ENCODE measurements at places on chromosomes 16 and 17.

DNA sequence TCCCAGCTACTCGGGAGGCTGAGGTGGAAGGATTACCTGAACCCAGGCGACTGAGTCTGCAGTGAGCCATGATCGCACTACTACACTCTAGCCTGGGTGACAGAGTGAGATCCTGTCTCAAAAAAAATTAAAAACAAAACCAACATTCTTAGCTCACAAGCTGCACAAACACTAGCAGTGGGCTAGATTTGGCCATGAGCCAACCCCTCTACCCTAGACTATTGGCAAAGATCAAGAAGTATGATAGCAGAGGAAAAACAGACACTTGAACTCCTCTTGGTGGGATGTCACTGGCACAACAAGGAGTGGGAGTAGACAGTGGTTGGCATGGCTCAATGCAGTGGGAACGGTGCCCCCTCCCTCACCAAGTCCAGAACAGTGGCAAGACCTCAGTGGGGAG is 19.6 kb upstream of the RIPOR1 start:
- DNase-seq: no peak

DNA sequence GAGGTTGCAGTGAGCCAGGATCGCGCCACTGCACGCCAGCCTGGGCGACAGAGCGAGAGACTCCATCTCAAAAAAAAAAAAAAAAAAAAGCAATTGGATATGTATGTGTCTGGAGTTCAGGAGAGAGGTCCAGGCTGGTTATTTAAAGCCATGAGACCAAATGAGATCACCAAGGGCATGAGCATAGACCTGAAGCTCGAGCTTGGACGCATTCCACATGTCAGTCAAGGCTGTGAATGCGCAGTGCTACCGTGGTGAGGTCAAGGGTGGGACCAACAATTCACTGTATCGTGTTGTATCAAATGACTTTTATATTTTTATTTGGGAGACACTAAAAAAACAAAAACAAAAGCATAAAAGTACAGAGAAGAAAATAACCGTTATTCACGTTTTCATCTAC is 29.1 kb upstream of the SPNS2 start:
- no peak for DNase-seq

- no peak for DNase-seq
These were observed 56.9 kb upstream of the ALDH3A1 start for GRCh38 chr17:19805006-19805405.

DNA sequence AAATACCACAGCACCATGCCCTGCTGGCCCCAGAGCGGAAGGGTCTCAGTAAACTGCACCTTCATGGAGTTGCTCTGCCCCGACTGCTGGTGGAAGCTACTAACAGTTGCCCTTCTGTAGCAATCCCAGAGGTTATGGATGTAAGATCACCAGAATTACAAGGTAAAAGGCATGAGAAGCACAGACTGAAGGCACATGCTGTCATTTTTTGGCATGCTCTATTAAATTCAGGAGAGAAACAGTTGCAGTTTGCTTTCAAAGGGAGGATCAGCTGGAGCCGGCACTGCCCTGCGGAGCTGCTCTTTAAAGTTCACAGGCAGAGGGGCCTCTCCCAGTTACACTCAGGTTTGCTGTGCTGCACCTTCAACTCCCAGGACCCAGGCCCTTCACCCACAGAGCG is 19.2 kb downstream of the NPRL3 start:
- no peak for DNase-seq

- no peak for DNase-seq
These were observed 950.8 kb upstream of the GOT2 start for GRCh38 chr16:59684911-59685310.

DNA sequence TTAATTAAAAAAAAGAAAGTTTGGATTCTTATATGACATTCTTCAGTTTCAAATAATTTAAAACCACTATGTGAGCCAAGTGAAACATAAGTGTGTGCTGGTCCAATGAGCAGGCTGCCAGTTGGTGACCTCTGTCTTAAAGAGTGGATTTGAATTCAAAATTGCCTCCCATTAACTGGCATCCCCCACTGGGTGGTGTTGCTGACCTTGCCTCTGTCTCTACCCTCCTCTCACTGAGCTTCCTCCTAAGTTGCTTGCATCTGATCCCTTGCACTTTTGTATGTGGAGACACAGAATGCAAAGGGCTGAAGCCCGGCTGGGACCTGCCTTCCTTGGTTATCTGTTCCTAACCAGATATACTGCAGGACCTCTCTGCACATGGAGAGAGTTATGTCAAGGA is 160.6 kb downstream of the CYLD start:
- no peak for DNase-seq

DNA sequence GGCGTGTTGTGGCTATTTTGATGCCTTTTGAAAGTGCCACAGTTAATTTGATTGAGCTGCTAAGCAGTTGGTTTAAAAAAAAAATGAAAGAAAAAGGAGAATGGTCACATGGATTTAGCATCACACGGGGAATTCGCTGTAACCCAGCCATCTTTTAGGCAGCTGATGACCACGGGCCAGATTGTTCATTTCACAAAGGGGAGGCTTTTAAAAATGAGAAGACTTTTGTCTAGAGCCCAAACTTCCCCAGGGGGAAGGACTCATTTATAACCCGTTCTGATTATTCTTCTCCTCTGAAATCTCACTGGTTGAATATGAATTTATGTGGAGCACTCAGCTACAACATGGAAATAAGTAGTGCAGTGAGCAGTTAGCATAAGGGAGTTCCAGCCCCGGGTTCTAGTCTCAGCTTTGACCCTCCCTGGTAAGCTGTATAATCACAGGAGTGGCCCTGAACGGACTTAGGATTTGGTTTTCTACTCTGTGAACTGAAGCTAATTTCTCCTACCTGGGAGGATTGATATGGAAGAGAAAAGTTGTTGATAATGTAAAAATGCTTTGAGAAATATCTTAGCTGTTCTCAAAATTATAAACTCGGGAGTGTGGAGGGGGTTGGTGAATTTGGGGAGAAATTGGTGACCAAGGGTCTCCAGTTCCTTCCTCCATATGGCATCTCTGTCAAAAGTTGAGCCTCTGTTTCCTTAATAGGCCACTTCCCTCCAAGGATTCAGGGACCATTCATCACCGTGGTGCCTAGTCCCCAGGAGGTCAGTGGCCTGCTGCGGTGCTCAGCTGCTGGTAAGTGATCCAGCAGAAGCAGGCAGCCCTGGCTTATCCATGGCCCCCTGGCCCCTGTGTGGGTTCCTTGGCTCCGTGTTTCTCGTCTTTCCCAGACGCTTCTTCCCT is 76.4 kb upstream of the TBX2 start:
- DNase-seq: no peak

GRCh38 chr16:23902748-23903414 is 67.1 kb downstream of the PRKCB start:
- no peak for DNase-seq

DNA sequence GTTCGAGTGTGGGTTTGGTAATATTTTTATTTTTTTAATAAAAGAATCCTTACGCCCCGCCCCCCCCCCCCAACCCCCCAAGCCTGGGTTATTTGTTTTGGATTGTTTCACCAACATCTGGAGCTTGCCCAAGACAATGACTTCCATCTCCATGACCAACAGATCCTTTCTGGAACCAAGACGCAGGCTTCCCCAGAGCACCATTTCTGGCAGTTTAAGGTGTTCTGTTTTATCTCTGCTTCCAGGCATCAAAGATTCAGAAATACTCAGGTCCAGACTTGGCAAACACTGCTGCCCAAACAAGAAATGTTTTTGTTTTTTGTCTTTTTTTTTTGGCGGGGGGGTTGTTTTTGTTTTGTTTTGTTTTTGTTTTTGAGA is 56.1 kb downstream of the PLXDC1 start:
- no peak for DNase-seq

GRCh38 chr17:61568219-61569072 is 22.6 kb downstream of the NACA2 start:
- DNase-seq: no peak

GRCh38 chr16:61926766-61927165 is 109.5 kb downstream of the CDH8 start:
- peak; percentile 4 for DNase-seq

DNA sequence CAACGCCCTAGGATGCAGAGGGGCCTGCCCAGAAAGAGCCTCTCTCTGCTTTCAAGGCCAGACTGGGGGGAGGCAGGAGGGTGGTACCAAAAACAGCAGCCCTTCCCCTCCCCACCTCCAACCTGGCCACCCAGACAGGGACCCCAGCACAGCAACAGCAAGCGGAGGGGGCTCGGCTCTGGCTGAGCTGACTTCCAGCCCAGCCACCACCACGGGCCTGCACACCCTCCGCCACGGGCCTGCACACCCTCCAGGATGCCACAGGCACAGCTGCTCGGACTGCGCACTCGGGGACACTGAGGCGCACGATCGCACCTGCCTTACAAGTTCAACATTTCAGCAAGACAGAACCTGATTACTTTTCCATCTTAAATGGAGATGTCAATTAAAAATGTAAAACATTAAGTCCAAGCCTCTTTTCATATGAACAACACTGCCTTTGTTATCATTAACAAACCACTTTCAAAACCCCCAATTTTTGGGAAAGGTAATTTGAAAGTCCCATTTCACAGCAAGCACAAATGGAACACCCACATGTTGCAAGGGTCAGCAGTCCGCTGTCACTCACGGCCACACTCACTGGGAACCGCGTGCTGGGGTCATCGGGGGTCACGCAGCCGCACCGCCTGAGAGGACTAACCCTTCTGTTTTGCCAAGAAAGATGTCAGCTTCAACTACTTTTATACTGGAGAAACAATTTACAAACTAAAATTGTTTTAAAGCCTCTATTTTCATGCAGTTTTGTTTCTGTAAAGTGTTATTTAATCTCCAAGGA is 76.4 kb downstream of the ANKRD11 start:
- DNase-seq: no peak

- DNase-seq: no peak
These were observed 192.7 kb downstream of the RPTOR start for GRCh38 chr17:80737106-80738019.

GRCh38 chr17:27380551-27380950 is 75.7 kb upstream of the KSR1 start:
- DNase-seq: no peak

DNA sequence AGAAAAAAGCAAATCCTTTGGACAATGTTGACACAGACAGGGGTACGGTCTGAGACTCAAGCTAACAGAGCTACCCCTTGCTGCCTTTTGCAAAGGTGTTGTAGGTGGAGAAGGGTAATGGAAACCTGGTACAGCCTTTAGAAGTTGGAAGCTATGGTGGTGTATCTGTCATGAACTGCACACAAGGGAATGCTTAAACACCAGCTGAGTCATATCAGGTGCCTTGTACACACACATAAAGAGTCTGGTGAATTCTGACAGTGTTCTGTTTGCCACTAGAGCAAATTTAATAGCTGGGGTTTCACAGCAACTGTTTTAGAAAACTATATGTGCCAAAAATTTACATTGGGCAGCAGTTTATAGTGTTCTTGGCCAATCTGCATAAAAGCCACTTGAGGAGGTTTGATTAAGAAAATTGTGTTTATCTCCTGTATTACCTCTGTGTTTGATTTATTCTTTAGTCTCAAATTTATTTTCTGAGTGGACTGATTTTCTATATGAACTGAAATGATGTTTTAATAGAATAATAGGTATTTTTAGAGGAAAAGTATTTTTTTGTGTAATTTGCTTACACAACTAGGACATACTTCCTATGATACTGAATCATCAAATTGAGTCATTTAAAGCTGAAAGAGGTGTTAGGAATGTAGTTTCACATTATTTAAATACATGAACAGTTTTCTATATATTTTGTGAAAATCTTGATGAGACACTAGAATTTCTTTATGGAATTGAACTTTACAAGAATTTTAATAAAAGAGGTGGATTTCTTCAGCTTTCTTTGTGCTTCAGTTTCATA is 136.9 kb downstream of the MAP2K6 start:
- peak; percentile 21 for DNase-seq

DNA sequence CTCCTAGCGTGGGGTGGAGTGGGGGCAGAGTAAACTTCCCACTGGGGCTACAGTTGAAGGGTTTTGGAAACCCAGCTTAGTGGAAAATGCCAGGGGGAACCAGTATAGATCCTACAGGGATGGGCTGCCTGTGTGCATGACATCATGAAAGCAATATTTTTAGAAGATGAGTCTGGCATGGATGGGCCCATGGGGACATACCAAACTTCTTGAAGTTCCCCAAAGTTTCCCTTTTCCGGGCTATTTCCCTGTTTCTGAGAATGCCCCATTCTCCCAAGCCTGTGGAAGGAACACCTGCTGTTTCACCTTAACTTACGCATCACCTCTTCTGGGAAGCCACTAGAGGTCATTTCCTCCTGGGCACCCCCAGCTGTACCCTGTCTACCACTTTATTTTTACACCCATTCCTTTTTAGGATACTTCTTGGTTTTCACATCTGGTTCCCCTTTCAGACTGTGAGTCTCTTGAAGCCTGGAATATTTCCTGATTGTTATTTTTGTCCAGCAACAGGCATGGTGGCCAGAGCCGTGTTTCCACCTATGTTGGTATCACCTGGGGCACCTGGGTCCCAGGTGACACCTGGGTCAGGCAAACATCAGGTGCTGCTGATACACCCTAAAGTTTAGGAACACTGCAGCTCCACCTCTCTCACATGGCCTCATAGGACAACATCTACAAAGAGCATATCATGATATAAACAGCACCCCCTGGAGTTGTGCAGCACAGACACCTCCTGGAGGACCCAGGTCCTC is 9.8 kb downstream of the SOCS3 start:
- DNase-seq: no peak

DNA sequence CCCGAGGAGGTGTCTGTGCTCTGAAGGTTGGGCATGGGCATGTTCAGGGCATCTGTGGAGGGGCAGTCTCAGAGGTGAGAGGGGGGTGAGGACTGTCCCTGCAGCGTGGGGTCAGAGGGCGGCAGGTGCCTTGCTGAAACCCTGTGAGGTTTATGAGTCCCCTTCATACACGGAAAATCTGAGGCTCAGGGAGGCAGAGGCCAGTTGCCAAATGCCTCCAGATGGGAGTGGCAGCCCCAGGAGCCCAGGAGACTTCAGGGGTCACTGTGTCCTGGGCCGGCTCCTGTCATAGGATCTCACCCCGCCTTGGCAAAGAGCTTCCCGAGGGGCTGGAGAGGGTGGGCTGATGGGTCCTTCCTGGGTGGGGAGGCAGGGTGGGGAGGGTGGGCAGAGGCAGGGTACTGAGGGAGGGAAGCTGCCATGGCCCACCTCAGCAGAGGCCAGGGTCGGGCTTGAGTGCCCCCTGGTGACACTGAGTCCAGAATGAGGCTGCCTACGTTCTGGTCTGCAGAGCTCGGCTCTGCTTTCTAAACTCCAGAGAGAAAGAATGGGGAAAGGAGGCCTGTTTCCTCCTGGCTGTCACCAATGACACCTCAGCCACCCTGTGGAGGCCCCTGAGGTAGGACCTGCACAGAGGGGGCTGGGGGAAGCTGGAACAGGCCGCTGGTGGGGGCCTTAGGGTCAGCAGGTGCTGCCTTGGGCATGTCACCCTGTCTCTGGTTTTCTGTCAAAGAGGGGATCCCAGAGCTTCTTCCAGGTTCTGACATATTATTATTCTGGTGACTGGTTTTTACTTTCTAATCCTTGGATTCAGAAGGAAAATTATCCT is 1.1 kb downstream of the LGALS9 start:
- no peak for DNase-seq

DNA sequence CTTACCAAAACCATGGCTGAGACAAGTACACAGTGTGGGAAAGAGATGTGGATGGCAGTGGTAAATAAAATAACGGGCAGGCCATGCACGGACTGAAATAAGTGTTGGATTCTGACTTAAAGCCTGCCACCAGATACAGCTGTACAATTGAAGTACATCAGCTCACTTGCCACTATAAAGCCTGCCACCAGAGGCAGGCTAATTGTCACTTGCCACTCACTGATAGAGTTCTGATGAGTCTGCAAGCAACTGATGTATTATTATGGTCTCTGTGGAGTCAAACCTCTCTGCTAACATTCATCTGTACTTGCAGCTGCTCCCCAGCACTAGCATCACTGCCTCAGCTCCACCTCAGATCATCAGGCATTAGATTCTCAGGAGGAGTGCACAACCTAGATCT is 93.0 kb downstream of the CYTH1 start:
- DNase-seq: no peak

Measured in HT1080 (cell line).